ENCODE measurements at places on chromosomes 13 and 19.

DNA sequence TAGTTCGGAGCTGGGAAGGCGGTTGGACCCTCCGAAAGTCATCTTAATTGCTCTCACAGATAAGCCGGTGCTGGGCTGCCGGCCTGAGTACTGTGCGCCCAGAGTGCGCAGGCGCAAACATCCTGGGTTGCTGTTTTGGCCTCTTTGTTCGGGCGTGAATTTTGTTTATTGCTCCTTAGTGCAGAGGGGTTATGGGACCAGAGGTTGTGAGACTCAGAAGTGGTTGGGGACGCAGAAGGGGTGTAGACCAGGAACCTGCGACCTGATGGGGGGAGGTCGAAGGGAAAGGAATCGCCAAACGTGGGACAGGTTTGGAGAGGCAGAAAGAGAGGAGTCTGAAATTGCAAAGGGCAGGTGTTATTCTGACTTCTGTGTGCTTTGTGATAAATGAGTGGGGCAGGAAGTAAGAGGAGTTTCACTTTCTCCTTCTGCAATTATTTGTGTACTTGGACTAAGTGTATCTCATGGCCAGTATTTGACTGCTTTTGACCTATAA lies 607 bp upstream of the ZNF566 start:
- DNase-seq, result peak; percentile 99

- DNase-seq, result no peak
Measured at GRCh38 chr19:10325732-10326131, 7.6 kb downstream of the RAVER1 start.

DNA sequence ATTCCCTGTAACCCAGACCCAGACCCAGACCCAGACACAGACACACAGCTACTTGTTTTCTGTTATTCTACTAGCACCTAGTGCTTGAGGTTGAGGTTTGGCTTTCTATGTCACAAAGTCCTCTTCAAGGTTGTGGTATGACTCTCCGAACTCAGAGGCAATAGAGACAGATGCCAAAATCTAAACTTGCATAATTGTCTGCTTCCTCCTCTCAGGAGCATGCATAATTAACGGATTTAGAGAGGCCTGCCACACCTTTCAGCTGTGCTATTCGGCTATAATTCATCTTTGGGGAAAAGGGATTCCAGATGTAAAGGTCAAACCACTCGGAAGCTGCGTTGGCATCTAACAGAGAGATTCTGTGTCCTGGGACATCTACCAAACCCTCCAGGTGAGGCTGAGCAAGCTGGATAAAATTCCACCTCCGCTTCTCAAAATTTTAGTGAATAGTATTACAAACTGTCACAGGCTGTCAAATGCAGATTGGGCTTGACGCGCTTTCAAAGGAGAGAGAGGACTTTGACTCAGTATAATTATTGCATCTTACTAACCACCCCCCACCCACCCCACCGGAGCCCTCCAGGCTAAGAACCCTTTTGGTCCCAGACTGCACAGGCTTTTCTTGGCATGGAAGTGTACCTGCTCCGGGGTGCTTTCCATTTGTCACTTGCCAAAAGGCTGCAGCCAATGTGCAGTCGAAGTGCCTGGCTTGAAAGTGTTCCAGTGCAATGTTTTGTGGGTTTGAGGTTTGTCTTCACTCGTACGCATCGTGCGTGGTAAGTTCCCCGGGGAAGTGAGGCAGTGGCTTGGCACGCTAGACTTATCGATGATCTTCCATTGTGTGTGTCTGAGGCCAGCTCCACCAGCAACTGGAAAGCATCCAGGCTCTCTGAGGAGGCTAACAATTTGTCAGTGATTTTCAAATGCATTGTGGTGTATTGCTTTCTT lies 194.1 kb downstream of the TDRD3 start:
- DNase-seq, result no peak

- DNase-seq, result no peak
Measured at GRCh38 chr13:49643035-49643646, 14.8 kb downstream of the ARL11 start.

DNA sequence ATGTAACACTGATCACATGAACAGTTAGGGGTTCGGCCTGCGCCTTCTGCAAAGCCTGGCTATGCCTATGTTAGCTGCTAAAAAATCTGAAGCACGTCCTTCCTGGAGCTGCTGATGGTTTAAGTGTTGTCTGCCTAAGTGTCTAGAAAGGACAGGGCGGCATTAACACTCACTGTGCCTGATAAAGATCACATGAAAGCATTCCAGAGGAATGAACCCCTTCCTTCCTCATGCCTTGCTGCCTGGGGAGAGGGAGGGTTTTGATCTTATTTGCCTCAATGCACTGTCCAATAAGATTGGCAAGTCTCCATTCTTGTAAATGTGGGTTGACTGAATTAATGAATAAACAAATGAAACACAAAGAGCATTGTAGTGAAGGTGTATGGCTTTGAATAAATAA lies 5.2 kb downstream of the DOCK9 start:
- DNase-seq, result peak; percentile 37

GRCh38 chr19:40270362-40271089 lies 14.6 kb downstream of the AKT2 start:
- no peak for DNase-seq

- DNase-seq, result no peak
Measured at GRCh38 chr13:77028202-77028601, 1.2 kb upstream of the FBXL3 start.

DNA sequence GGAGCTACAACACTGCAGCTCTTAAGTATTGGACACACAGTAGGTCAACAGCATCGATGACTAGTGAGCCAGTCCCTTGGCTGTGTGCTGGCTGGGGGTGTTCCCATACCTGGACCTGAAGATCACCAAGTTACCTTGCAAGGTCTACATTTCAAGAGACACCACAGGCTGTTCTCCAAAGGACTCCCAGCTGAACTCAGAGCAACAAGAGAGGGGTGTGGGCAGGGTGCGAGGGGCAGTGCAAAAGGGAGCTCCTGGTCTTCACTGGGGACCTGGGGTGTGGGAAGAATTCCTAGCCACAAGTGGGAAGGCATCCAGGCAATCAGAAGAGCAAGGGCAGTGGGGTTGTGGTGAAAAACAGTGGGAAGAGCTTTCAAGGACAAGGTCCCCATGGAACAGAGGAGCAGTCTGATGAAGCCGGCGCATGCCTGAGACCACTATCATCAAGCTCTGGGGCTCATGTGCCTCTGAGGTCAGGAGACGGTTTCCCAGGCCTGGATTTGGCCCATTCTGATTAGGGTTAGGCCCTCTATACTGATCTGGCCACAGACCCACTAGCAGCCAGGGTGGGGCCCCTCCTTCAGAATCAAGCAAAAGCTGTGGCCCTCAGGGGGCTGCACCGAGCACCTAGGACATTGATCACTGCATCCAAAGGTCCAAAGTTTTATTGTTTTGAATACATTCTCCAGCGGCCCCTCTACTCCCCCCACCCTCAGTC lies 4.7 kb upstream of the GSK3A start:
- no peak for DNase-seq

- no peak for DNase-seq
Measured at GRCh38 chr19:18253130-18253529, 21.1 kb downstream of the IQCN start.

DNA sequence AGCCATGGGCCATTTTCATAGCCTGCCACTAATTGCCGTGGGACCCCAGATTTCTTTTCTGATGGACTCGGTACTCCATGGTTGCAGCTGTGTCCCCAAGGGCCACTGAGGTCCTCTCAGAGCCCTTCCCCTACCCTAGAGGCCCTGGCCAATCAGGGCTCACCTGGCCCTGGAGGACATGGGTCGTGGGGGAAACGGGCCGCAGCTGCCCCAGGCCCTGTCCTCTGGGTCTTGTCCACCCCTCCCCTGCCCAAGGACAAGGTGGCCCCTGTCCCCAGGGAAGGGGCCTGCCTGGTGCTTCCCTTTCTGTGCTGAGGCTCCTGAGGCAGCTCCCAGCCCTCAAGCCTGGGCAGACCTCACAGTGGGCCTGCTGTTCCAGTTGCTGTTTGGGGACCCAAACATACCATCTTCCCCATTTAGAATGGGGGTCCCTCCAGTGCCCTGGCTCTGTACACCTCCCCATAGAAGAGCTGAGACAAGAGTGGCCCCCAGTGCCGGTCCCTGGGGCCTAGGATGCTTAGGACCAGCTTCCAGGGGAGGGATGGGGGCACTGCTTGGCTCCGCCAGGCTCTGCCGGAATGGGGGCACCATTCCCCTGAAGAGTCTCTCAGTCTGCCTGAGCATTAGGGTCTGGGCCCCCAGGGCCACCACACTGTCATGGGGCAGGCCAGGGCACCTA lies 3.2 kb downstream of the RAB11B start:
- no peak for DNase-seq
